Mononuclear cell (primary cell): ENCODE measurements at places on chromosomes 1 and 21. TPM values are rescaled to one million over a fixed set of nuclear protein-coding genes. Genes with fewer than 3 reads are reported as not detected.

The CCT8 gene
- total RNA-seq, result 120 TPM

The VWA5B1 gene
- not detected for total RNA-seq

The SDC3 gene
- 0.73 TPM for total RNA-seq

The GLUL gene
- 417 TPM for total RNA-seq

The S100A8 gene
- total RNA-seq, result 801 TPM
